ENCODE measurements at places on chromosomes 2 and 18. TPM values are rescaled to one million over a fixed set of nuclear protein-coding genes. Genes with fewer than 3 reads are reported as not detected.

GRCh38 chr2:219998107-219998506, 370.7 kb downstream of the SLC4A3 start:
- H3K36me3 ChIP-seq, result no peaks in the 10 kb centered on the region
- H3K27ac ChIP-seq, result no peak overlapping the region

GRCh38 chr2:231168460-231169139, 29.8 kb upstream of the ARMC9 start:
- no peaks in the 10 kb centered on the region for H3K27me3 ChIP-seq
- peaks cover 56% of the 10 kb centered on the region for H3K36me3 ChIP-seq

- no peaks in the 10 kb centered on the region for H3K36me3 ChIP-seq
- no peak for DNase-seq
- no peak overlapping the region for H3K4me3 ChIP-seq
- no peak overlapping the region for H3K27ac ChIP-seq
Measured at GRCh38 chr2:234930397-234930796, 21.4 kb upstream of the SH3BP4 start.

GRCh38 chr2:149148194-149149006, 109.9 kb downstream of the LYPD6B start:
- H3K4me3 ChIP-seq, result no peak overlapping the region
- no peaks in the 10 kb centered on the region for H3K4me1 ChIP-seq
- DNase-seq, result no peak
- H3K27ac ChIP-seq, result no peak overlapping the region
- H3K27me3 ChIP-seq, result peaks cover 3% of the 10 kb centered on the region

- H3K4me3 ChIP-seq, result no peak overlapping the region
- no peaks in the 10 kb centered on the region for H3K36me3 ChIP-seq
- H3K27ac ChIP-seq, result no peak overlapping the region
- H3K4me1 ChIP-seq, result no peaks in the 10 kb centered on the region
- no peak for DNase-seq
- no peaks in the 10 kb centered on the region for H3K27me3 ChIP-seq
Measured at GRCh38 chr2:102758439-102758838, 3.4 kb upstream of the TMEM182 start.

The SEPTIN10 gene
- 0.13 TPM for total RNA-seq

The ALPP gene
- not detected for total RNA-seq

The ARHGAP28 gene
- total RNA-seq, result not detected

The CPLX4 gene
- not detected for total RNA-seq

The OTOS gene
- not detected for total RNA-seq

The SCG2 gene
- not detected for total RNA-seq

Data from activated T-helper 1 cell treated with anti-CD3 and anti-CD28 coated beads, Interleukin-12 subunit alpha, Interleukin-12 subunit beta, Interleukin-2, Interleukin-4 antibody, amounts not matched to agents 30 ng/mL and 10 ng/mL and 1 ng/mL, durations not matched to agents 14 hours and 24 hours and 36 hours (primary cell).